ENCODE measurements at places on chromosomes 3 and 15.

DNA sequence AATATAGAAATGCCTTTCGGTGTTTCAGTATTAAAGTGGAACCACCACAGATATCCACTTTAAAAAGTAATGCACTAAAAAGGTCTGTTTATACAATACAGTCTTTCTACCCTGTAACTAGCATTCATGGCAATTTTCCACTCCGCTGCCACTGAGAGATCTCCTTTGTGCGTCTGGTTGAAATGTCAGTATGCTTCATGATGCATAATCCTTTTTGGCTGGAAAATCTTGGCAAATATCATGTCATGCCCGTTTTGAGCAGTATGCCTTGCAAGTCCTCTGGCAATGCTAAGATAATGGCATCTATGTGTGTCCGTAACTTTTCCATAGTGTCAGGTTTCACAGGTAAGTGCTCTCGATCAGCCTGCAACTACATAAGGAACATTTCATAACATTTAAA is 30.8 kb upstream of the ARF4 start:
- DNase-seq: no peak

DNA sequence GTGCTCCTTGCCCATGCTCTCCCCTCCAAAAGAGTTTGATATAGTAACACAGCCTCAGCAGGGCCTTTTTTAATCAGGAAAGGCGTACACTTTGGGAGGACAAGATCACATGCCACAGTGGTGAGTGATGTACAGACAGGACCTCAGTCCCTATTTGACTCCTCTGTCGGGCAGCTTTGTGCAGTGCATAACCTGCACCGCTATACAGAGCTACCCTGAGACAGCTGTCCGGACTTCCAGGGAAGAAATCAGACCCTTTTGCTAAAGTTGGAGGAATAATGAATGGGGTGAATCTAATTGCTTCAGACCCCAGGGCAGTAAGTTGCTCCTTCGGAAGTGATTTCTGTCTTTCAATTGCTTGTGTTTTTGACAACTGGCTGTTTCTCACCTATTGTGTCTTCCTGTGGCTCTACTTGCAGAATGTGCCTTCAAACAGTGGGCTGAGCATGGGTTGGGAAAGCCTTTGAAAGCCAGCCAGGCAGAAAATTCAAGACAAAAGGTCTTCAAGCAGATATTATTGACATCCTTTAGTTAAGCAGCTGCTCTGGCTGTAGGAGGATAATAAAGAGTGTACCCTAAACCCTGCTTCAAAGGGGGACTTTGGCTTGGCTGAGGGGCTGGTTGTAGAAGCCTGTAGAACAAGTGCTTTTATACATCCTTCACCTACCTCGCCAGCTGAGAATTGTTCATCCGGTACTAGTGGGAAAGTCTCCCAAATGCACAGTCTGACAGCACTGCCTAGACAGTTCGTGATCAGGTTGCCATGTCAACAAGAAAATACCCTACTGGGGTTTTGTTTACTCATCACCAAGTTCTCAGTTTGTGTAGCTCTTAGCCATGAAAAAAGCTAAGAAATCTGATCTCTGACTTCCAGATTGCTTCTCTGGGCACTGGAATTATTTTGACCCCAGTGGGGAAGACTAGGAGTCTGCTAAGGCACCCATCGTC is 35.1 kb downstream of the SNTN start:
- DNase-seq: no peak

DNA sequence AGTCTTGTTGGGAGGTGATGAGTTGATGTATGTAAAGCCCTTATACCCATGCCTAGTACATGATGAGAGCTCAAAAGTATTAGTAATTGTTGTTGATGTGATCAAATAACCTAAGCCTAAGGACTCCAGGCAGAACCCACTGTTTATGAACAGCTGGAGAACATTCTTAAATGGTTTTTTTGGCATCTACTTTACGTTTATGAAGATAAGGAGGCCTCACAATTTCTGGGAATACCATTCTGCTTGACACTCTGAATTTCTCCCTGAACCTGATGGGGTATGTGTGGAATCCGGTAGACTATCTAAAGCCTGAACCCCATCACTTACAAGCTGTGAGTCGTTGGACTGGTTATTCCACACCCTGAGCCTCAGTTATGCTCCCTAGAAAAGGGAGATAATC is 244.6 kb upstream of the WNT5A start:
- no peak for DNase-seq

DNA sequence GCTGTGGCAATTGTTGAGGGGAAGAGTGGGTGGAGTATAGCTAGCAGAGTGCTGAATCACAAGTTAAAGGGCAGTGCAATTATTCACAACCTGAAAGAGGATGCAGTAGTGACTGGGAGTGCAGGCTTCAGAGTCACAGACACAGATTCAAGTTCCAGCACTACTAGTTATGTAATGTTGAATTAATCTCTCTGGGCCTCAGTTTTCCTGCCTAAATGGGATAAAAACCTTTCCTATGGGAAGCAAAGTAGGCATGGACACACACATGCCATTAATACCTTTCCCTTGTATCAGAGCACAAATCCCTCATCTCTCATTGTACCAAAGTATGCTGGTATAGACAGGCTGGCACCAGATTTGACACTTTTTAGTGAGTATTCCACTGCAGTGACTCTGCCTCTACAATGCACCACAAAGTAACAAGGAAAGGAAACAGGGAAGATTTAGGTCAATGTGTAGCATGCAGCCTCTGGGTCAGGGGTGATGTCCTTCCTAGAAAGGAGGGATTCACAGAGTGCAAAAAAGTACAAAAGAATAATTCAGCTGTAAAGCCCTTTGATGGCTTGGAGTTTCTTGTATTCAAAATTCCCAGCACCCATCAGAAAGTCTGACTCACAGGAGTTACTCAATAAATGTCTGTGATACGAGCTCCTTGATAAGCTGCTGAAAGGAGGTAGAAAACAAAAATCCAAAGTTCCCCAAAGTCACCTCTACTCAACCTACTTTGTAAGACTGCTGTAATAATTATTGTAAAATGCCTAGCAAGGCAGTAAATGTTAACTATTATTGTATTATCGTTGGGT is 507.5 kb upstream of the TGFBR2 start:
- no peak for DNase-seq

- no peak for DNase-seq
These were observed 585.2 kb downstream of the EPHA3 start for GRCh38 chr3:89692601-89693000.

DNA sequence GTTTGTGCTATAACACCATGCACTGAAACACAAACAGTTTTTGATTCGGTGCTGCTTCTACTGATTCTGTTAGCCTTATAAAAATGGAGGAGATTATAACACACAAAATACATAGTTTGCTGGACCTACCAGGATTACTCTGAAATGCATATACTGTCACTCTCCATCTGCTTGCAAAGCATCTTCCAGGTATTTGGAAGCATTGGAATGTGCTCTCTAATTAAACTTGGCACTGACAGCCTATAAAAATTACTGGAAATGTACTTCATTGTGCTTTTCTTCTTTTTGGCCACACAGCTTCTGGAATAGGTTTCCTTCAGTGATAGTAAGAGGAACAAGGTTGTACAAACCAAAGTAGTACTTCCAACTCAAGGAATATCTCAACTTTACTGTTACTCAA is 376.1 kb downstream of the UNC13C start:
- DNase-seq: no peak

GRCh38 chr15:55522742-55523450 is 14.9 kb upstream of the DNAAF4 start:
- DNase-seq: no peak

- DNase-seq: no peak
These were observed 19.8 kb downstream of the DGKG start for GRCh38 chr3:186342197-186342596.

DNA sequence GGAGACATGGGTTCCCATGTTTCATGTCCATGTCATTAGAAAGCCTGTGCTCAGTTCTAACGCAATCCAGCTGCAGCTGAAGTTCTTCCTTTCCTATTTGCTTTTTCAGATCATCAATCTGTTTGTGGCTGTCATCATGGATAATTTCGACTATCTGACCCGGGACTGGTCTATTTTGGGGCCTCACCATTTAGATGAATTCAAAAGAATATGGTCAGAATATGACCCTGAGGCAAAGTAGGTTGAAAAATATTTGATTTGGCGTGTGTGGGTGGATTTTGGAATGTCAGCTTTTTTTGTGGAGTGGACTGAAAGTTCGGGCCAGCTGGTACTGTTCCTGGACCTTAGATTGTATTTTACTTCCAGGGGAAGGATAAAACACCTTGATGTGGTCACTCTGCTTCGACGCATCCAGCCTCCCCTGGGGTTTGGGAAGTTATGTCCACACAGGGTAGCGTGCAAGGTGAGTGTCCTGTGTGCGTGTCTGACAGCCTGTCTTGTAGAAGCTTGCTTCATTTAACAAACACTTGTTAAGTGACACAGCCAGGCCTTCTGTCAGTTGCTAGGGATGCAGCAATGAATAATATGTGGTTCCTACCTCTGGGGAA is 69.6 kb downstream of the CHDH start:
- DNase-seq: no peak

- no peak for DNase-seq
These were observed 190.0 kb downstream of the PLCH1 start for GRCh38 chr3:155554777-155555451.

DNA sequence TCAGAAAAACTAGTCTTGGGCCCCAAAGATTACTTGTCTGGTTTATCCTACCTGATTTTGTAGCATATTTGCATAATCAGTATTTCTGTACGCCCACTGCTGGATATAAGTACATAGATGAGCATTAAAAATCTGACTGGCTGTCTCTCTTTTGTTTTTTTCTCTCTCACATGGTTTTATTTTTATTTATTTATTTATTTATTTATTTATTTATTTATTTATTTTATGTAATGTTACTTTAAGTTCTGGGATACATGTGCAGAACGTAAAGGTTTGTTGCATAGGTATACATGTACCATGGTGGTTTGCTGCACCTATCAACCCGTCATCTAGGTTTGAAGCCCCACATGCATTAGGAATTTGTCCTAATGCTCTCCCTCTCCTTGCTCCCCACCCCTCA is 31.9 kb downstream of the C2CD4B start:
- no peak for DNase-seq

DNA sequence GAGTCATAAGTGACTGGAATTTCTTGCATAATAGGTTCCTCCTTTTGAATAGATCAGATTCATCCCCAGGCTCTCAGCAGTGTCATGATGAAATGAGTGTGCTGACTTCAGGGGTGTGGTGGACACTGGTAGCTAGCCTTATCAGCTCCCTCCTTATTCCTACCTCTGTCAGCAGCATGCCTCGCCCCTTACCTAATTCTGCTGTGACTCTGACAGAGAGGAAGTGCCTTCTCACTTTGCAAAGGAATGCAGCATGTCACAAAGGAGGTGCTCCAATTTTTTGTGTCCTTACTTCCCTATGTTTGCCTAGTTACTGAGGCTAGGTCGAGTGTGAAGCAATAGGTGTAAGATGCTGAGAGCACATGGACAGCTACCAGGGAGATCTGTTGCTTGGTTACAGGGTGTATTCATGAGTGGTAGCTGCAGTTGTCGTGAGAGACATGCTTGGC is 90.6 kb downstream of the TNFAIP8L3 start:
- DNase-seq: no peak

- DNase-seq: peak; percentile 46
These were observed 6.3 kb upstream of the PKM start for GRCh38 chr15:72237029-72237852.

GRCh38 chr3:139121513-139122220 is 77.0 kb upstream of the PRR23C start:
- no peak for DNase-seq

DNA sequence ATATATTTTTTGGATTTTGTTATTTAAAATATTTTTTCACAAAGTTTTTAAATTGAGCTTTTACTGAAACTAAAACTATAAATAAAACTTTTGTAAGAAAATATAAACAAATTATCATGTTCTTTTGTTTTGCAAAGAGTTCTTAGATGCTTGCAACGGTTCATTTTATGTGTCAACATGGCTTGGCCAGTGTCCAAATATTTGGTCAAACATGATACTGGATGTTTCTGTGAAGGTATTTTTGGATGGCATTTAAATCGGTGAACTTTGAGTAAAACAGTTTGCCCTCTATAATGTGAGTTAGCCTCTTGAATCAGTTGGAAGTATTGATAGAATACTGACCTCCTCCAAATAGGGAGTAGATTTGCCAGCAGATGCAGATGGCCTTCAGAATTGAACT is 612.6 kb upstream of the NECTIN3 start:
- no peak for DNase-seq

DNA sequence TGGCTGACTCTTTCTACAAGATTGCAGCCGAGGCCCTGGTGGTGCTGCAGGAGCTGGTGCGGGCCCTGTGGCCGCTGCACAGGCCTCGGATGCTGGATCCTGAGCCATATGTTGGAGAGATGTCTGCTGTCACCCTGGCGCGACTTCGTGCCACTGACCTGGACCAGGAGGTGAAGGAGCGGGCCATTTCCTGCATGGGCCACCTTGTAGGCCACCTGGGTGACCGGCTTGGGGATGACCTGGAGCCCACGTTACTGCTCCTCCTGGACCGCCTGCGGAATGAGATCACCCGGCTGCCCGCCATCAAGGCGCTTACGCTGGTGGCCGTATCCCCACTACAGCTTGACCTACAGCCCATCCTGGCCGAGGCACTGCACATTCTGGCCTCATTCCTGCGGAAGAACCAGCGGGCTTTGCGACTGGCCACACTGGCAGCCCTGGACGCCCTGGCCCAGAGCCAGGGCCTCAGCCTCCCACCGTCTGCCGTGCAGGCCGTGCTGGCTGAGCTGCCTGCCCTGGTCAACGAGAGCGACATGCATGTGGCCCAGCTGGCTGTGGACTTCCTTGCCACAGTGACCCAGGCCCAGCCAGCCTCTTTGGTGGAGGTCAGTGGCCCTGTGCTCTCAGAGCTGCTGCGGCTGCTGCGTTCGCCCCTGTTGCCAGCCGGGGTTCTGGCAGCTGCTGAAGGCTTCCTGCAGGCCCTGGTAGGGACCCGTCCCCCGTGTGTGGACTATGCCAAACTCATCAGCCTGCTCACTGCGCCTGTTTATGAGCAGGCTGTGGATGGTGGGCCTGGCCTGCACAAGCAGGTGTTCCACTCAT is 20.3 kb downstream of the CAND2 start:
- no peak for DNase-seq

DNA sequence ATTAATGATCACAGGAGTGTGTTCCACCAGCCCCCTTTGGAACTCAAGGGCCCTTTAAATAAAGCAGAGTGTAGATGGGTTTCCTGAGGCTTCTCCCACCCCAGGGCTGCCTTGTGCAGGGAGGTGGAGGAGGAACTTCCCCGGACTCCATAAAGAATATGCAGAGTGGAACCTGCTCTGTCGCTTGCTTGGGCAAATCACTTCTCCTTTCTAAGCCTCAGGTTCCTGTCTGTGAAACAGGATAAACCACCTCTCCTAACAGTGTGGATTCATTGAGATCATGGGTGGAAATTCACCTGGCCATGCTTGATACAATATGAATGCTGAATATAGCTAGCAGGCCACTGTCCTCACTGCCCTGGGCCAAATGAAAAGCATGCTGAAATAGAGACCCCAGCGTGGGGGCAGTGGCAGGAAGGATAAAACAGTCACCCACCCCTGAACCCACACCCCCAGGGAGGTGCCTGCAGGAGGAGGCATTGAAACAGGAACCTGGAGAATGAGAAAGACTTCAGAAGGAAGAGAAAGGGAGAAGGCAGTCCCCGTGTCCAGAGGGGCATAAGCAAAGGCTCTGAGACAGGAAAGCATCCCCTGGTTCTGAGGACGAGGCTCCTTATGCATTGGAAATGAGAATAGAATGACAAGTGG is 41.1 kb upstream of the CHRNB4 start:
- DNase-seq: no peak

- no peak for DNase-seq
These were observed 63.4 kb upstream of the LEKR1 start for GRCh38 chr3:156762631-156763185.

All from CD4-positive, alpha-beta T cell treated with Interleukin-12 subunit alpha and Interleukin-12 subunit beta, for 1 hour (primary cell).